ENCODE measurements at places on chromosomes 11 and 22.

DNA sequence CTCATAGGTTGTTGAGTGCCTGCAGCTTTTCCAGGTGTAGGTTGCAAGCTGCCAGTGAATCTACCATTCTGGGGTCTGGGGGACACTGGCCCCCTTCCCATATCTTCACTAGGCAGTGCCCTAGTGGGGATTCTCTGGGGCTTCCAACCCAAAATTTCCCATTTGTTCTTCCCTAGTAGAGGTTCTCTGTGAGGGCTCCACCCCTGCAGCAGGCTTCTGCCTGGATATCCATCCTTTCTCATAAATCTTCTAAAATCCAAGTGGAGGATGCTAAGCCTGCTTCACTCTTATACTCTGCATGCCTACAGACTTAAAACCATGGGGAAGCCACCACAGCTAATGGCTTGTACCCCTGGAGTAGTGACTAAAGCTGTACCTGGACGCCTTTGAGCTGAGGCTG, 33.4 kb downstream of the ANO3 start:
- no peak for DNase-seq

DNA sequence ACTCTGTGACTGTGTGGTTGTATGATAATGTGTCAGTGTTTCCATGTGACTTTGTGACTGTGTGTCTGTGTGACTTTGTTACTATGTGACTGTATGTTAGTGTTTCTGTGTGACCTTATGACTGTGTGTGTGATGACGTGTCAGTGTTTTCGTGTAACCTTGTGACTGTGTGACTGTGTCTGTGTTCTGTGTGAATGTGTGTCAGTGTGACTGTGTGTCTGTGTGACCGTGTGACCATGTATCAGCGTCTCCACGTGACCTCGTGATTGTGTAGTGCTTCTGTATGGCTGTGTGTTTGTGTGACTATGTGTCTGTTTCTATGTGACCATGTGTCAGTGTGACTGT, 9.5 kb upstream of the PKNOX2 start:
- no peak for DNase-seq

- no peak for DNase-seq
Observed at GRCh38 chr11:77346906-77347603, 45.6 kb upstream of the GDPD4 start.

GRCh38 chr22:40620464-40621046, 16.0 kb downstream of the MRTFA start:
- DNase-seq, result no peak

GRCh38 chr22:20456064-20456721, 18.6 kb upstream of the SCARF2 start:
- DNase-seq, result peak; percentile 51

DNA sequence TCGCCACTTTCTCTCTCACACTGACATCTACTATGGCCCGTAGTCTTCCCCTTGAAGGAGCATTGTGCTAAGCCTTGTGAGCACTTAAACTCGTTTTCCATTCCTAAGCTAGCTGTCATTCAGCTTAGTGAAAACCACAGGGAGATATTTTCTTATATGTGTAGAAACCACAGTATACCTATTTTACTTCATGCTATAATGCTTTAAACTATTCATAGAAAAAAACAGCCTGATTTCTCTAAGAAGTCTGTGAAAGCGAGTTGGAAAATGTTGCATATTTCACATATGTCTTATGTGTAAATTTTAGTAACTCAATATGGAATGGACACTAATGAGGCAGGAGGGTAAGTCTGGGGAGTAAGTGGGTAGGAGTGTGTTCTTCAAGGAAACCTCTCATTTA, 194.3 kb upstream of the CTSC start:
- no peak for DNase-seq

GRCh38 chr22:25697181-25697664, 44.8 kb upstream of the MYO18B start:
- no peak for DNase-seq

- DNase-seq, result no peak
Observed at GRCh38 chr11:33734441-33735270, 1.6 kb downstream of the CD59 start.

- peak; percentile 6 for DNase-seq
Observed at GRCh38 chr11:122746050-122746478, 90.5 kb downstream of the UBASH3B start.

DNA sequence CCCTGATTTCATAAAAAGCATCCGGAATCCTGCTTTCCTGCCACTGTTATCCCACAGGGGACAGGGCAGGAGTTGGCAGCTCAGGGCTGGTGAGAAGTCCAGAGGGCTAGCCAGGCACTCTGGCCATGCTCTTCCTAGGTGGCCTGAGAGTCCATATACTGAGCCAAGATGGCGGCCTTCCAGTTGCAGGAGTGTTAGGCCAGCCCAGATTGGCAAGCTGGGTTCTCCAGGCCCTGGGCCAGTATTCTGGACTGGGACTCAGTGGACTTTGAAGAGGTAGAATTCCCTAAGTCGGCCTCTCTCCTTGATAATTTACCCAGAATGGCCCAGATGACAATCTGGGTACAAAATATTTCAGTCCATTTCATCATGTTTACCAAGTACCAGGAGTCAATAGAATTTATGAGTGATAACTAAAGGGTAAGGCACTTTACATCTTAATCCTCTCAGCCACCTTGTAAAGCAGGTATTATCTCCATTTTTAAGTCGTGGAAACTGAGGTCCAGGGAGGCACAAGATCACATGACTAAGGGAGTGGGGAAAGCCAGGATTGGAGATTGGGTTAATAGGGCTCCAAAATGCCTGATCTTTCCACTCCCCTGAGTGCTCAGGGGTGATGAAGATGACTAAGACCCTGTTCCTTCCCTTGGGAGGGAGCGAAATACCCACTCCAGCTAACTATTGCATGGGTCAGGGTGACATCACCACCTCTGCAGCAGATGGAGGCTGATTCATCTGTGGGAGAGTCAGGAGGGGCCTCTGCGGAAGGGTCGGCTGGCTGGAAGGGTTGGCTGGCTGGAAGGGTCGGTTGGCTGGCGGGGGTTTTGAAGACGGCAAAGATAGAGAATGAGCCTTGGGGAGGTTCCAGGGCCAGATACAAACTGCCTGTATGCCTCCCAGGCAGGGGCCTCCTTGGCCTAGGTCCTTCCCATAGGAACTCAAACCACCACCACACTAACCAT, 1.2 kb upstream of the MICALL1 start:
- DNase-seq, result no peak

DNA sequence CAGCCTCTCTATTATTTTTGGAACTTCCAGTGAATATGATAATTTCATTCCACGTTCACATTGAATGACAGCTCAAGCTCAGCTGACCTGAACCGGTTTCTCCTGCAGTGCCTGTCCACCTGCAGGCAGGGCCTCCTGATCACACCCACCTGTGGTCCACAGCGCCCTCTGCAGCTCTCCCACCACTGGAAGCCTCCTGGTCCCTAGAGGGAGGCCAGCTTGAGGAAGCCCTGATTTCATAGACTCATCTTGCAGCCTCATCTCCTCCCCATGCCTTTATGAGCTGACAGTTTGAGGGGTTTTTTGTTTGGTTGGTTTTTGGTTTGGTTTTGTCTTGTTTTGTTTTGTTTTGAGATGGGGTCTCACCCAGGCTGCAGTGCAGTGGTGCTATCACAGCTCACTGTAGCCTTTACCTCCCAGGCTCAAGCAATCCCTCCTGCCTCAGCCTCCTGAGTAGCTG, 29.9 kb upstream of the MALAT1 start:
- DNase-seq, result no peak

DNA sequence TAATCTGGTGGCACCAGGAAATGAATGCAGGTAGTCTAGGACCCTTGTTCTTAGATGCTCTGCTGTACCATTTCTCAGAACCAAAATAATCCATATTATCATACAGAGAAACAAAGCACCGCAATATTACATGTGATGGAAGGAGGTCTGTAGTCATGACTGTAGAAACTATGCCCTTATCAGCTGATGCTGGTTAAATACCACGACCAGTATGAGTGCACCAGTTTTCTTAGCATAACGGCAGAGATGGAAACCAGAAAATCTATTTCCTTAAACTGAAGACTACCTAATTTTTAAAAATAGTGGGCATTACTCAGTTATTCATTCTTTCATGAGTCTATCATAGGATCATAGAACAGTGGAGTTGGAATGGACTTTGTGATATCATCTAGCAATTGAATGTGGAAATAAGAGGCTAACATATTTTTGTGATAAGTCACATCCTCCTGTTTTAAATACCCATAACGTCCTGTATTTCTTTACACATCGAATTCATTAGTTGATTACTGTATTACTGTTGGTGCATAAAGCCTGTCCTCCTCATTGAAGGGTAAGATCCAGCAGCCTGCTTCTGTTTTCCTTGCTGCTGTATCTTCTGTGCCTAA, 15.1 kb downstream of the JHY start:
- no peak for DNase-seq

DNA sequence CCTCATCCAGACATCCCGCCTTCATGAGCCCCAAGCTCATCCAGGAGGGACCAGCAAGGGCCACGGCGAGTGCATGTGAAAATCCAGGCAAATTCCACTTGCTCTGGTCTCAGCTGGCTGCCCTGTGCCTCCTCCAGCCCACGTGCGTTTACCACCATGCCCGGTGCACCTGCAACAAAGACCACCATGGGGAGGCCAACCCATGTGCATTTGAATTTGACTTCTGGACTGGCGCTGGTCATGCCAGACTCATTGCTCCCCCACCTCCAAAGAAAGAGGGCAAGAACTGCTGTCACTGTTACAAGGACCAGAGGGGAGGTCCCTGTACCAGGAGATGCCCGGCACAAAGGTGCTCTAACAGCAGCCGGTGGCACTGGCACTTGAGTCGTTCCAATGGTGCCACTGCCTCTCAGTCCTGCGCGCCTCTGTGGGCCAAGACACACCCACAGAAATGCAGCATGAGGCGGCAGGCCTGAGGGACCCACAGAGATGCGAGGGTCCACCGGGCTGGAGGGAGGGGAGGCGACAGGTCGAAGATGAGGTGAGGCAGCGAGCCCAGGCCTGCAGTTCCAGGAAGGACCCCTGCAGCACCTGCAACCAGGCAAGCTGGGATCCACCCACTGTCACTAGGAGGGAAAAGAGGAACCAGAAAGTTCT, 80.3 kb downstream of the PHF21B start:
- DNase-seq, result no peak

GRCh38 chr11:31092638-31093037, 276.9 kb downstream of the DCDC1 start:
- no peak for DNase-seq

GRCh38 chr11:10878408-10879214, 20.8 kb upstream of the ZBED5 start:
- no peak for DNase-seq

DNA sequence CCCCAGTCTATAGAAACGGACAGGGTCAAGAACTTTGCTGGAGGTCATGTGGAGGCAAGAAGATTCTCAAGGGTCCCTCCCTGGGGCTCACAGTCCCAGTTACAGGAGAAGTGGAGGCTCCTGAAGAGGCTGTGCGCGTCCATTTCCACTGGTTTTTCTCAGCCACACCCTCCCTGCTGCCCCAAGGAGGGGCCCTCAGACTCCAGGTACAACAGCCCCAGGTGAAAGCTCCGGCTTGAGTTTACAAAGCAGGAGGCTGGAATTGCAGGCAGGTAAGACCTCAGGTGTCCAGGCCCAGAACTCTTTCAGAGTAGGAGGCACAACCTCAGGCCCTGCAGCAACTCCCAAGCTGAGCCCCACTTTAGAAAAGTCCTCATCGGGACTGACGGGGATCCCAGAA, 3.1 kb downstream of the SHANK2 start:
- DNase-seq, result no peak

GRCh38 chr11:109510316-109510715, 88.3 kb downstream of the C11orf87 start:
- DNase-seq, result no peak
